GM12878 (cell line): ENCODE measurements at places on chromosomes 5 and 9.

DNA sequence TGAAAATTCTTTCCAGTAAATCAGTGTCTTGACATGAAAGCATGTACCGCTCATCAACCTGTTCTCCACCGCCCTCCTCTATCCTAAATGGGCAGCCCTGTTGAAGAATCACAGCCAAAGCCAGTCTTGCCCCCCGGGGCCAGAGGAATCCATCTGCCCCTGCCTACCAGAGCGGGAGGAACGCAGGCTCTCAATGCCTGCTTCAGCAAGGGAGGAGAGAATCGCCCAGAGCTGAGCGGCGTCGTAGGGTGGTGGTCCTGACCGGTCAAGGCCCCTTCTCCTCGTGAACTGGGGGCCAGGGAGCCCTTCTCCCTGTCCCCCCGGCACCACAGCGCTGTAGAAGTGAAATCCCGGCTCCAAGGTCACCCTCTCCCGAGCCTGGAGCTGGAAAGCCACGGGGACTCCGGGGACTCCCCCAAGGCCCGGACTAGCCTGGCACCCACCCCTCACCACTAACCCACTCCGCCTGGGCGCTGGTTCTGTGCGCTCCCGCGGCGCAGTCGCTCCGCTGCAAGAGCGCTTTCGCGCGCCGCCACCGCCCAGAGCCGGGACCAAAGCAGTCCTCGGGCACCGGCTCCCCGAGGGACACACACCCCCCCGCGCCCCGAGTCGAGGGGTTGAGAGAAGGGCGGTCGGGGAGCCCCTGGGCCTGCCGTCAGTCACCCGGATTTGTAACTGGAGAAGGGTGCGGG, 718 bp upstream of the TMEM215 start:
- DNase-seq = no peak

- no peak for DNase-seq
These were observed 74.7 kb upstream of the MAN2A1 start for GRCh38 chr5:109614981-109615380.

DNA sequence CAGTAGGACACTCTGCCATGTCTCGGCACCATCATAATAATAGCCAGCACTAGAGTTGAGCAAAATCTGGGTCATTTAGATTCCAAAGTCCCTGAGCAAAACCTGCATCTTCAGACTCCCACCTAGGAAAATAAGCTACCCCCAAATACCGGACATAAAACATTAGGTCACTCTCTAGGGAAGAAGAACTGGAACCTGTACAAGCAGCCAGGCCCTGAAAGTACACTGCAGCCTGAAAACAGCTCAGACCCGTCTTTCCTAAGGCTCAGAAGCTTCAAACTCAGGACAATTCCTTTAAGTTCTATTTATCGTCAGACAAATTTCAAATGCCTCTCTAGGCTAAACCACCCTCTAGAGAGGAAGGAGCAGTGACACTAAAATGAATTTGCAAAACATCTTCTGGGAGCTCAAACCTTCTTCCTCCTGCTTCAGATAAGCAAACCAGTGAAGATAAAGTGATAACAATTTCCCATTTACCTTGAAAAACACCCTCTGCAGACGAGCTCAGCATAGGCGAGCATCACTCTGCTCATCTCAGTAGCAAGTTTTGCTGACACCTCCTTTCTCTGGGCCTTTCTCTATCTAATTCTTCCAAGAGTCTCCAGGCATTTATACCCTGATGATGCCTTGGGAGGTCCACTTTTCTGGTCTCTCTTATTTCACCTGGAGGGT, 34.0 kb downstream of the ADAM19 start:
- no peak for DNase-seq

DNA sequence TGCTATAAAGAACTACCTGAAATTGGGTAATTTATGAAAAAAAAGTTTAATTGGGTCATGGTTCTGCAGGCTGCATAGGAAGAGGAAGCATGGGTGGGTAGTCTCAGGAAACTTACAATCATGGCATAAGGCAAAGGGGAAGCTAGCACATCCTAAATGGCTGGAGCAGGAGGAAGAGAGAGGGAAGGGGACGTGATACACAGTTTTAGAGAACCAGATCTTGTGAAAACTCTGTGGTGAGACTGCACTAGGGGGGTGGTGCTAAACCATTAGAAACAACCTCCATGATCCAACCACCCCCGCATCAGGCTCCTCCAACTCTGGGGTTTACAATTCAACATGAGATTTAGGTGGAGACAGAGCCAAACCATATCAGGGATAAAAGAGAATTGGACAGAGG, 624.2 kb downstream of the PRR16 start:
- DNase-seq = no peak

- no peak for DNase-seq
These were observed 83.4 kb upstream of the ZNF169 start for GRCh38 chr9:94175669-94176068.

GRCh38 chr9:130240410-130241197, 25.0 kb upstream of the HMCN2 start:
- DNase-seq = peak; percentile 54

- no peak for DNase-seq
These were observed 296.9 kb downstream of the TLE4 start for GRCh38 chr9:79868567-79869189.

GRCh38 chr9:32738501-32739172, 44.7 kb upstream of the TMEM215 start:
- no peak for DNase-seq

- no peak for DNase-seq
These were observed 93.8 kb upstream of the RASGRF2 start for GRCh38 chr5:80866371-80866770.

- DNase-seq = no peak
These were observed 41.9 kb downstream of the TAS2R1 start for GRCh38 chr5:9588254-9588653.

- DNase-seq = no peak
These were observed 225.8 kb downstream of the PAX5 start for GRCh38 chr9:36808251-36808650.
